ENCODE measurements at places on chromosomes 11 and 22. TPM values are rescaled to one million over a fixed set of nuclear protein-coding genes. Genes with fewer than 3 reads are reported as not detected.

- DNase-seq: no peak
Measured at GRCh38 chr11:12303421-12304149, 73.8 kb upstream of the PARVA start.

- DNase-seq: no peak
Measured at GRCh38 chr22:36162127-36163034, 1.8 kb upstream of the APOL3 start.

Gene NFAM1
- polyA plus RNA-seq: 0.81 TPM

DNA sequence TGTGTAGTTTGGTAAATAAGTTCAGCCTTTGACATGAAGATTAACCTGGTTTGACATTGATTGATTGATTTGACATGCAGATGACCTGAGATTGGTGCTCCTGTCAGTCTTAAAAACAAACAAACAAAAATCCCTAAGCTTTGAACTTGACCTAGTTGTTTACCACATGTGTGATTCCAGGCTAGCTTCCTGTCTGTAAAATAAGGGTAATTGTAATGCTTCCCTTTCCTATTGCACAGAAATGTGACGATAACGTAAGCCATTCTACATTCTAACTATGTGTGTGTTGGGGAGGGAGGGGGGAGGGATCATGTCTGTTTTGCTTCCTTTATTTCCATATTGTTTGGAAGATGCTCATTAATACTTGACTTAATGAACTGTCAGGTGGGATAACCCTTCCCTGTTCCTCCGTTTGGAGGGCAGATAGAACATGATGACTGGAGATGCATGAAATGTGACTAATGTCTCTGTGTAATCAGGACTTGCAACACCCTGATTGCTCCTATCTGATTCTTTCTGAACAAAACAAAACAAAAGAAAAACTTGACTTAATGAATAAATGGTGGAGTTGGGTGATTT is 106.1 kb upstream of the CLMP start:
- DNase-seq: no peak

- DNase-seq: no peak
Measured at GRCh38 chr11:94283678-94284077, 20.7 kb upstream of the IZUMO1R start.

Gene SHISA8
- polyA plus RNA-seq: 0.38 TPM

Gene ACR
- polyA plus RNA-seq: 0.38 TPM
